ENCODE measurements at places on chromosomes 1 and 21.

- DNase-seq: no peak
Observed at GRCh38 chr1:240287722-240288121, 196.0 kb downstream of the FMN2 start.

DNA sequence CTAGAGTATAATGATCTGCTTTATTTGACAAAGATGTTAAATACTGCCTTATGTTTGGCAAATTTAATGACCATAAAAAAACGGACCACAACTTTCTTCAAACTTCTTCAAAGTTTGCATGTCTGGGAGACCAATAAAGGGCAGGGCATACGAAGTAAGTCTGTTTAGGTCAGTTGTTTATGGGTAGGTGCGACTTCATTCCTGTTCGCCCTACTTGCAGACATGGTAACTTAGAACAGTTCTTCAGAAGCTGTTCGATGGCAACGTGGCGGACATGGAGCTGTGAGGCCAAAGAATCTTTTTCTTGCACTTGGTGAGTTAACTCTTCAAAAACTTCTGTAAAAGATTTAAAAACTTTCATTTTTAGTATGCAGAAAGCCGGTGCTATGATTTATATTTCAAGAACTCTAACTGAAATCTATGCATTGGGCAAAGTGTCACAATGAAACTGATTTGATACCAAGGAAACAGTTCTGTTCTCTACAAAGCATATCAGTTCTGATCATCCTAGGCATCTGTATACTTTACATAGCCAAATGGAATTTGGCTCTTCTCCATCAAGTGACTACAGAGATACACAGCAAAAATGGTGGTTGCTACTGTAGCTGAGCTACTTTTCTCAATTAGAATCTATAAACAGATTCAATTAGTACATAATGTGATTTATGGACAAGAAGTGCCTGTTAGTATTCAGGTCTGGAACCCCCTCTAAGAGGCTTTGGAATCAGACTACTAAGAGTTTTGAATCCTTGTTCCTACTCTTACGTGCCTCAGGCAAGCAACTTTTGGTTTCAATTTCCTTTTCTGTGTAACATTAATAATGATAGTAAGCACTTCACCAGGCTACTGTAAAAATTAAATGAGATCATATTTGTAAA lies 25.7 kb downstream of the C21orf91 start:
- DNase-seq: no peak

DNA sequence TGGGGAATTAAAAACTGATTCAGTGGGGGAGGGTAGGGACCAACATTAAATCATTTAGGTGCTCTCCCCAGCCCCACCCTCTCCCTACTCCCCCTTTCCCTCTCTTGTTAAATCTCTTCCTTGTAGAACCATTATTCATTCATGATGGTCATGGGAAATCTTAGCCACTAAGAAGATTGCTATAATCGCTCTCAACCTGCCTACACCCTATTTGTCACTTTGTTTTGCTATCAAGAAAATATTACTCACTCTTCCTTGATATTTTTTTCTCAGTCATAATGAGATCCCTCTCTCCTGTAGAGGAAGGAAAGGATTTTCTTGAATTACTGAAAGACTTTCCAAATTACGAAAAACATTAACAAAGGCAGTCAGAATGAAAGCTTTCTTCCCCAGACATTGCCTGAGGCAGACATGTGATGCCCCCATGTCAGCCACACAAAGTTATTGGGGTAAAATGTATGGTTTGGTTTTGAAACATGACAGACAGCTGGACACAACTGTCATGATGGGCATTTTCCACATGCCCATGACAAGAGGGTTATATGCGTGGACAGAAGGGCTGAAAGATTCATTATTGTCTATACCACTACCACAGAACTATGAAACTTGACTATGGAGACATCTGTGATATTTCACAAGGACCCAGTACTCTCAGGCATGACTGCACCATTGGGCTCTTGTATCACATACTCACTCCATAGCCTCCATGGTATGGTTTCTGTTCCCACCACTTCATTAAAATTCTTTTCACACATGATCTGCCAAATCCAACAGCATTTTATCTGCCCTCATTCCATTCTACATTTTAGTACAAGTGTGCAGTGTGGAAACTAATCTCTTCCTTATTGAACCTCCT lies 420.1 kb downstream of the DISC1 start:
- DNase-seq: no peak

DNA sequence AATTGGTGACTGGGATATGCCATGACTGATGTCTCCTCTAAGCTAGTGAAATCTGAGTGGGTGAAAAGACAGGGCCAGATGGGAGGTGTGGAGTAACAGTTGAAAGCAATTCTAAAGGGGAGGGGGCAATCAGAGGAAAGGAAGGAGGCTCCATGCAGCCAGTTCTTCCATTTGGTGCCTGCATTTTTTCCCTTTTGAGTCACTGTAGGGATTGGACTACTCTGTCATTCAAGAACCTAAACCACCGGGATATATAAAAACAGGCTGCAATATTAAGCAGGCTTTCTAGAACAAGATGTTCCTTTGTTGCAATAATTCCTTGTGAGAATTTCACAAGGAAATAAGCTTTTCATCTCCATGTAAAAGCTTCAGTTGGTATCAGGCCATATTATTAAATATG lies 18.3 kb downstream of the CLIC6 start:
- DNase-seq: no peak

GRCh38 chr1:66648901-66649595 lies 103.2 kb upstream of the DYNLT5 start:
- no peak for DNase-seq

GRCh38 chr1:88036345-88037014 lies 647.6 kb upstream of the PKN2 start:
- DNase-seq: no peak

GRCh38 chr1:248828845-248829244 lies 3.1 kb upstream of the SH3BP5L start:
- DNase-seq: no peak

DNA sequence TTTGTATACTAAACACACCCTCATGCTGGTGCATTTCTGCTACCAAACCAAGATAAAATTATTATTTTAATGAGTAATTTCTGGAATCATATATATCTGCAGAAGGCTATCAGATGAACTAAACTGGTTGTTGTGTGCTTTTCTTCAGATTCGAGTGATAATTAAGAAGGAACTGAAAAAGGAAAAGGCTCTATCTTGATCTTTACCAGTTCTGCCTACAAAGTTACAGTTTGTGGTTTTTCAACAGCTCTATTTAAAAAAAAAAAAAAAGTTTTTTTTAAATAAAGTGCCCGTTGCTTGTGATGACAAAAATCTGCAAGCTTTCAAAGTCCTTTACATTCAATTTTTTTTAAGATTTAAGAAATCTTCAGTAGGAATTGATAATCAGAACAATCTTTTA lies 13.6 kb downstream of the DENND1B start:
- DNase-seq: no peak

DNA sequence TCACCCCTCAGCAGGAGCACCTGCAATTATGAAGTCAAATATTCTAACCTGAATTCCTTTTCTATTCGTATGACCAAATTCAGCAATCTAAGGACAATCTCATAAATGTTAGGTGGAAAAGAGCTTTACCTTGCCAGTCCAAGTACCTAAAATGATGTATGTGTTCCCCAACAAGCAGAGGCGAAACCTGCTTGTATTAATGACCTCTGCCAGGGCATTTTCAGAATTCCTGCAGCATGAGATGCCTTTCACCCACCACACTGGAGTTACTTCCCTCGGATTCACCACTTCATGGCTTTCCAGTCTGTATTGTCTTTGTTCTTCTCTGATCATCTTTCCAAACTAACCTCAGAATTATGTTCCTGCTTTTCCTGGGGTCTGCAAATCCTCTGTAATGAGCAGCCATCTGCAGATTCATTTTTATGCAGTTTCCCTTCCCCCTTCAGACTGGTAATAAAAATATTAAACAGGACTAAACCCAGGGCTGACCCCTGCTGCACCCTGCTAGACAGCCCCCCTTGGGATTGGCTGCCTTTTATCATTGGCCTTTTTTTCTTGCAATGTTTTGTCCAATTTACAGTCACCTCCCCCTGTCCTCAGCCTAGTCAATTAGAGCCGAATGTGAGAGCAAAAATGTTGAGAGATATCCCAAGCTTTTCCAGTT lies 26.6 kb upstream of the CASQ2 start:
- DNase-seq: no peak

DNA sequence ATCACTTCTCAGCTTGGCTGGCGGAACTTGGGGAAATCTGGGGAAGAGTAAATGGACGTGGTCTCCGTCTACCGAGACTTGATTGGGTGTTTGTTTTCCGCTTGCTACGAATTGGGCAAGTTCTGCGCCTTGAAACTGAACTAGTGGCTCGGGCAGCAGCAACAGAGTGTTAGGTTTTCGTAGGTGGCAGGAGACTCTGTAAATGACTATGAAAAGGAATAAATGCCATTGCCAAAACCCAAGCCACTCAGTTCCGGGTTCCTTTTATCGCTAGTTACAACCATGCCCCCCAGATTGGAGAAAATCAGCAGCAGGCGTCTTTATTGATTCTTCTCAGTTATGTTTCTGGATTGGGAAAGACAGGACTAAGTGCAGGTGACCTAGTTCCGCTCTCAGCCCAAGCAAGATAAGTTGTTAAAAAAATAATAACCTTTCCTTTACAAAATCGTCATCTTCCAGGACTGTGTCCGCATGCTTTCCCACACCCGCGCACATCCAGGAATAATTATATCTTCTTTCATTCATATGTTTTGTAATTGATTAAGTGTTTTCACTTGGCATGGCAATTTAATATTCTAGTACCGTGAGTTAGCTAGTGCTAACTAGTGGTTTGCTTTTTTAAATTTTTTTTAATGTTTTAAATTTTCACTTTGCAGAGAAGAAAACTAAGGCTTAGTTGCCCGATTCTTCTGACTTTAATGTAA lies 3.4 kb downstream of the LHX9 start:
- no peak for DNase-seq

- no peak for DNase-seq
Observed at GRCh38 chr1:183674886-183675285, 21.8 kb upstream of the APOBEC4 start.

GRCh38 chr1:112618721-112619517 lies at the start of gene ST7L:
TSS of gene ST7L (minus strand) at chr1:112619141. CDS start at chr1:112619113, 28 bp downstream.
- peak; percentile 85 for DNase-seq

DNA sequence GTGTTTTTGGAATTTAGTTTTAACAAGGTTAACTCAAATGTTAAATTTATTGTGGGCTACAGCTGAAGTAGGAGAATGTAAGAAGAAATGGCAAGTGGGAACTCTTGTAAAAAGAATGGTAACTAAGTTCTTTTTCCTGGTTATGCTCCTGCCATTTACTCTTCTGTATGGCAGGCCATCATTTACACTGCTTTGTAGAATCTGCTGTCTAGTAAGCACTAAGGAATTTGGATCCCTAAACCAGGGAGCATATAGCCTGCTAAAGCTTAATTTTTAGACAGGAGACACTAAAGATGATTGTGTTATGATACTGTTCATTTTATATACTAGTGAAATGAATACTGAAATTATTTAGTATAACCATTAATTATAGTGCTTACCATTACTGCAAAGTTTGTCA lies 85.3 kb downstream of the CAMTA1 start:
- no peak for DNase-seq

- DNase-seq: no peak
Observed at GRCh38 chr1:160342526-160342925, 524 bp downstream of the COPA start.

GRCh38 chr1:243740255-243740999 lies 109.6 kb downstream of the AKT3 start:
- no peak for DNase-seq

DNA sequence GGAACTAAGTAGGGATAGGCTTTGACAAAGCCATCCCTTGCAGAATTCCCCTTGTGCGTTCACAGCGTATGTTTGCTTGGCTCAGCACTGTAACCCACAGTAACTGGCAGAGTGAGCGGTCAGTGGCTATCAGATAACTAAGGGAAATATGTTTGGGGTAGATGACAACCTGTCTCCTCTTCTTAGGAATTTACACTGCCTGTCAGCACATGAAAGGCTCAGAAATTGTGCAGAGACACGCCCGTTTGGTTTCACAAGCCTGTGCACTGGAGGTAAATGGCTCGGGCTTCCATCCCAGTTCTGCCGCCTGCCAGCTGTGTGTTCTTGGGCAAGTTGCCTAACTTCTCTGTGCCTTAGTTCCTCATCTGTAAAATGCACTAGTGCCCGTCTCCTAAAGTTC lies 101.2 kb downstream of the PRDM2 start:
- no peak for DNase-seq

DNA sequence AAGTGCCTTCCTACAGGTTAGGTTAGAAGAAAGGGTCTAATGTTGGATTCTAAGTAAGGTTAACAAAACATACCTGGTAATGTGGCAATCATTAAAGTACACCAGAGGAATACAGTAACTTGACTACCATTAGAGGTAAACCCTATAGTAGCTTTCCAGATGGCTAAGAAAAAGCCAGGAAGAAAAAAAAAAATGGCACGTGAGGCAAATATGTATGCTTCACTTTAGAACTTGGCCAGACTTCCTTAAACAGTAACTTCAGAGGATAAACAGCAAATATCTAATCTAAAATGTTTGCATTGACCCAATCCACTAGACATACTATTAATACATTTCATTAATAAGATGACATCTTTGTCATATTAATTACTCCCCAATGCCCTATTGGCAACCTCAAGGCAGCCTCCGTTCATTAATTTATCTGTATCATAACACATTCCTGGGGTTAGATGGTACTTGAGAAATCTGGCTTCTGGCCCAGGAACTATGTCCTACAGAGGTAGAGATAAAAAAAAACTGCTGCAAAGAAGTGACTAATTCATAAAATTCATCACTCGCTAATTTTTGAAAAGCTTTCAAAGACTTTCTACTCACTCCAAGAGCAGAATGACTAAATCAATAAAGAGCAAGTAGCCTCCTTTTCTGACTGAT lies 5.8 kb downstream of the DCAF8 start:
- no peak for DNase-seq

GRCh38 chr1:201946224-201946908 lies at the start of gene LMOD1:
TSS of gene LMOD1 (minus strand) at chr1:201946548. CDS start at chr1:201946340, 208 bp downstream.
- peak; percentile 93 for DNase-seq

- DNase-seq: no peak
Observed at GRCh38 chr1:39652554-39652953, 13.1 kb upstream of the HEYL start.

- no peak for DNase-seq
Observed at GRCh38 chr1:94654459-94654858, 112.9 kb upstream of the F3 start.

DNA sequence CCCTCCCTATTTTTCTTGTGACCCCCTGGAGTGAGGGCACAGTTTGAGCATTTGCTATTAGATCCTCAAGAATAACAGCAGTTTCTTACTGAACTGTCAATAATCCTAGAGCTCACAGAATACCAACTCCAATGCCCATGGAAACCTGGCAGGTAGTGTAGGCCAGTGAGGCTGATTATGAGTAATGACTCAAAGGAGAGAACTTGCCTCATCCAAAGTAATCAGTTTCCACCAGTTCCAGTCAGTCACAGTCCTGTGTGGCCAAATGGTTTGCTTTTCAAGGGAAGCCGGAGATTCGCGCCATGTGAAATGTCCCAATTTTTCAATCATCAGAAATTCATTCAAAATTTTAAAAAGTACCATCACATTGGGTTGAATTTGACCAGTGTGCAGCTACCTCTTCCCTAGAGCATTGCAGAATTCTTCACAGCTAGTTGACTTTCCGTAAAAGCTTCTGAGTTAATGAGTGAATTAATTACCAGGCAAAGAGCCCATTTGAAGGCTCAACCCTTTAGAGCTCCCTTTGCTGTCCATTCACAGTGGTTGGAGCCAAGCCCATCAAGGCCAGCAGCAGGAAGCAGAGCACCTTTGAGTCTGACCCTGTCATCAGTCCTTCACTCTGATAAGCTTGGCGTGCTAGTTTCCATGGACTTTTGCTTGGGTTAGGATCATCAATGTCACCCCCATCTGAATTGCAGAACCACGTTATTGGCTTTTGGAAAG lies 170.3 kb downstream of the KAZN start:
- DNase-seq: no peak

GRCh38 chr1:75234562-75234961 lies 100.4 kb downstream of the LHX8 start:
- no peak for DNase-seq
